Naive thymus-derived CD4-positive, alpha-beta T cell (primary cell): ENCODE measurements at places on chromosomes 3 and 15. TPM values are rescaled to one million over a fixed set of nuclear protein-coding genes. Genes with fewer than 3 reads are reported as not detected.

- DNase-seq: no peak
Measured at GRCh38 chr15:87498560-87498959, 758.0 kb downstream of the NTRK3 start.

- no peak for DNase-seq
Measured at GRCh38 chr3:172201136-172201869, 161.9 kb downstream of the FNDC3B start.

DNA sequence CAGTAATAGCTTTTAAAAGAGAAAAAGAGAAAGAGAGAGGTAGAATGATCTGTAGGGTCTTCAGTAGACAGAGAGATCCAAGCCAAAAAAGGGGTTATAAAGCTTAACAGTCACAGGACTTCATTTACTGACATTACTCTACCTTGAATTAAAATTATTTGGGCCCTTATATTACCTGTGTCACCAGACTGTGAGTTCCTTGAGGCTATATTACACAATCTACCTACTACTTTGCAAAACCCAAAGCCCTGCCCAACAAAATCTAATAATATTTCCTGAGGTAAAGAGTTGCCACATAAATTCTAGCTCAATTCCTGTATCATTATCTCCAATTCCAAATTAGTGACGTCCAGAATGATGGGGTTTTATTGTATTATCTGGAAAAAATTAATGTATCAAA lies 1.9 kb downstream of the UBR1 start:
- no peak for DNase-seq

- DNase-seq: no peak
Measured at GRCh38 chr15:85839643-85840042, 44.9 kb upstream of the KLHL25 start.

- no peak for DNase-seq
Measured at GRCh38 chr3:37321377-37321781, 147.0 kb upstream of the LRRFIP2 start.

DNA sequence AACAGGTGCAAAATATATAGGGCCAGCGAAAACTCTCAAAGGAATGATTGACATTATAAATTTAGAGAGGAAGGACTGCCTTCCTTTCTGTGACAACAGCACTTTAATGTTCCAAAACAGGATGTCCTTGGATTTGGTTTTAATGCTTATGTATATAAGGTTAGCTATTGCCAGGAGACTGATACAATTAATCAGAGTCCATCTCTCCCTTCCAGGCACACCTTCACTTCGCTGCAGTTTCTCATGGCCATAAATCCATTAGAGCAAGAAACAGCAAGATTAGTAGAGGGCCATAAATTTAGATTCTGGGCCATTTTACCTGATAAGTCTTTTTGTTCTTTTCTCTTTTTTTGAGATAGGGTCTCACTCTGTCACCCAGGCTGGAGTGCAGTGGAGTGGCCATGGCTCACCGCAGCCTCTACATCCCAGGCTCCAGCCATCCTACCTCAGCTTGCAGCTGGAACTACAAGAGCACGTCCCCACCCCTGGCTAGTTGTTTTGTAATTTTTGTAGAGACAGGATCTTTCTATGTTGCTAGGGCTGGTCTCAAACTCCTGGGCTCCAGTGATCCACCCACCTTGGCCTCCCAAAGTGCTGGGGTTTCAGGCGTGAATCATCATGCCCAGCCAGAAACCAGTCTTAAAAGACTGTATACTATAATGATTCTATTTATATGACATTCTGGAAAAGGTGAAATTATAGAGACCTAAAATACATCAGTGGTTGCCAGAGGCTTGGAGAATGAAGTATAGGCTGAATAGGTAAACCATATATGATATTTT lies 15.7 kb upstream of the TFRC start:
- DNase-seq: no peak

- no peak for DNase-seq
Measured at GRCh38 chr3:149626671-149627070, 31.2 kb downstream of the WWTR1 start.

DNA sequence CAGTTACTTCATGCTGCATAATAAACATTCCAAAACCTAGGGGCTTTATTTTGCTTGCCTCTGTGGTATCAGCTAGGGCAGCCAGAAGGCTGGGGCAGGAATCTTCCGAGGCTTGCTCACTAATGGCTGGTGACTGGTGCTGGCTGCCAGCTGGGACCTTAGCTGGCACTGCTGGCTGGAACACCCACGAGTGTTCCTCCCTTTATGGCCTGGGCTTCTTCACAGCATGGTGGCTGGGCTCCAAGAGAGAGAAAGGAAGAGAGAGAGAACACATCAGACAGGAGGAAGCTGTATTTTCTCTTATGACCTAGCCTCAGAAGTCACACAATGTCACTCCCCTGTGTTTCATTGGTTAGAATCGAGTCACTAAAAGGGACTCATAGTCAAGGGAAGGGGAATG lies 23.9 kb upstream of the CDCP1 start:
- no peak for DNase-seq

DNA sequence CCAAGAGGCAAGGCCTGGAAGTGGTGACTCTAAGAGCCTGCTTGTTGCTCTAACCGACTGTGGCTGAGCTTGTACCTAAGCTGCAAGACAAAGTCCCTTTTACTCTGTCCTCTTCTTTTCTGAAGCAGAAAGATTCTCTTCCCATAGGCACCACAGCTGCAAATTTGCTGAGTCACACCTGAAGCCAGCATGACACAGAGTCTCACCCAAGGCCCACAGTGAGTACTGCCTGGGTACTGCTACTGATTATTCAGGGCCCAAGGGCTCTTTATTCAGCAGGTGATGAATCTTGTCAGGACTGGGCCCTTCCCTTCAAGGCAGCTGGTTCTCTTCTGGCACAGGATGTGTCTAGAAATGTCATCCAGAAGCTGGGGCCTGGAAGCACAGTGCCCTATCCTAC lies 18.9 kb upstream of the TIGIT start:
- no peak for DNase-seq

DNA sequence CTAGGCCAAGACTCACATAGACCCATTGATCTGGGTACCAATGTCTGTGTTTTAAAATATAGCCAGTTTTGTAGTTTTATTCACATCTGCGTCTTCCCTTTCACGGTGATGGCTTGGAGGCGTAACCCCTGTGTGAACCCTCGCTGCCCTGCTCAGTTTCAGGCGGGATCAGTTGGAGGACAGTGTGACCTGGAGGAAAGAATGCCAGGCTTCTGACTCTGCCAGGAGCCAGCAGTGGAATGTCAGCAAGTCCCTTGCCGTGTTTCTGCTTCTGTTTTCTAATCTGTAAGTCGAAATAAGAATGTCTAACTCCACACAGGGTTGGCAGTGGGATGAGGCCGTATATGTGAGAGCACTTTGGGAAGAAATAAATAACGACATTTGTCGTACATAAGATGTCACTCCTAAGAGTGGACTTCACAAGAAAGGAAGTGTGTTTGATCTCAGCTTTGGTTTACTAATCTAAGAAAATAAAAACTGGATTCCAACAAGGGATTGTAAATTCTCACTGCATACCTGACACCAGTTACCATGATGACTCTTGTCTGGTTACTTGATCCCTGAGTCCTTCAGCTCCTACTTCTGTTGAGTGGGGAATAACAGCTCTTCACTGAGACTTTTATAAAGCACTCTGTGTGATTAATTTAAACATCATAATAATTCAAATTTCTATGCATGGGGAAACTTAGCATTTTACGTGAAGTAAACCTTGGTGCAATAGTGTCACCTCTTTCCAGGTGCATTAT lies 6.3 kb upstream of the CA12 start:
- DNase-seq: no peak

- DNase-seq: no peak
Measured at GRCh38 chr3:64049832-64050231, 26.5 kb upstream of the PSMD6 start.

- DNase-seq: no peak
Measured at GRCh38 chr15:63094495-63094931, 27.1 kb upstream of the LACTB start.

- DNase-seq: no peak
Measured at GRCh38 chr15:62264196-62264595, 99.1 kb upstream of the C2CD4B start.

DNA sequence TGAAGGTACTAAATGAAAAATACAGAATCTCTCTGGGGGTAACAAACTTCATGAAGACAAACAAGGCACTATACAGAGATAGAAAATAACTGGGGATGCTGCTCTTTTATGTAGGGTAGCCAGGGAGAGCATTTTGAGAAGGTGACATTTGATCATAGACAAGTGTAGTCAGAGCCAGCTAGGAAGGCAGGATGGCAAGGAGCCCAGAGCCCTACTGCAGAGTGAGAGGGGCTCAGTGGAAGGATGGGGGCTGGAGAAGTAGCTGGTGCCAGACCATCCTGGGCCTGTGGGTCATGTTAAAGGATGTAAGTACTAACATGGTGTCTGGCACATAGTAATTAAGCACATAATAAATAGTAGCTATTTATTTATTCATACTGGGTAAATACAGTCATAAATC lies 133.6 kb downstream of the MEIS2 start:
- DNase-seq: no peak

DNA sequence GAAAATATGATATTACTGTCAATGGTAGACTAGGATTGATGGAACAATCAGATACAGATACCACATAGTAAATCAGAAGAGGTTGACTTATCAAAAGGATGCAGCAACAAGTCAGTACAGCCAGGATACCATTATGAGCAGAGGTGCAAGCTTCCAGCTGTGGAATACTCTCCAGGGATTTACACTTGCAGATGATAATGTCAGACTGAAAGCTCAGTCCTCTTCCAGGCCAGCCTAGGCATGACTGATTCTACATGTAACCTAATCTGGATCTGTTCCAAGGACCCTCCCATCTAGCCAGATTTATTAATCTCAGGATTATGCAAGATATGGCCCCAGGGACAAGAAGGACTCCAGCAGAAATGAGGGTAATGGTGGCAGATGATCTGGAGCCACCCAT lies 8.2 kb downstream of the FILIP1L start:
- DNase-seq: no peak

DNA sequence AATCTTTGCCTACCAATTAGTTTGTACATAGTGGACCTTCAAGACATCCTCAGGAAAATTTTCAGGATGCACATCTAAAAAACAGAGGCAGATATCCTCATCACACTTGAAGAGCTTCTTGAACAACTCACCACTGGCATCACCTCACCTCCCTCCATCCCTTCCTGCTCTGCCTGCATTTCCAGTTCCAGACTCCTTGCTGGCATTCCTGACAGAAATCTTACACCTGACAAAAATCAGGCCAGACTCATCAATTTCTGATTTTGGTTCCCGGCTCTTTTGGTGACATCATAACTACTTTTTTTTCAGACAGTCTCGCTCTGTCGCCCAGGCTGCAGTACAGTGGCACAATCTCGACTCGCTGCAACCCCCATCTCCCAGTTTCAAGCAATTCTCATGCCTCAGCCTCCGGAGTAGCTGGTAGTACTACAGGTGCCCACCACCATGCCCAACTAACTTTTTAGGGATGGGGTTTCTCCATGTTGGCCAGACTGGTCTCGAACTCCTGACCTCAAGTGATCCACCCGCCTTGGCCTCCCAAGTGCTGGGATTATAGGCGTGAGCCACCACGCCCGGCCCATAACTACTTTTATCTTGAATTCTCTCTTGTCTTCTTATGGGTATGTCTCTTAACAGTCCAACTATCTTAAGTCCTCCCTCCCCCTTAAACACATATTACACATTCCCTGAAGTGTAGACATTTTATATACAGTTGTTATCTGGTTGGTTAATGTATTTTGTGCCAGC lies 216.6 kb upstream of the IL12A start:
- no peak for DNase-seq

GRCh38 chr15:61656391-61656790 lies 403.9 kb downstream of the VPS13C start:
- no peak for DNase-seq

The CCR3 gene
- not detected for total RNA-seq

The TM4SF1 gene
- total RNA-seq: not detected

The SERF2 gene
- 676 and 737 TPM in 2 replicates for total RNA-seq

The SAMD7 gene
- not detected for total RNA-seq

The CASR gene
- total RNA-seq: 0.02 TPM in 1 of 2 replicates, not detected in the other

The TRA2B gene
- total RNA-seq: 212 TPM
